ENCODE measurements at places on chromosomes 6 and 20.

GRCh38 chr6:15962449-15962764, 166.5 kb upstream of the MYLIP start:
- DNase-seq, result no peak

- DNase-seq, result no peak
Observed at GRCh38 chr20:53949319-53949839, 121.0 kb downstream of the BCAS1 start.

DNA sequence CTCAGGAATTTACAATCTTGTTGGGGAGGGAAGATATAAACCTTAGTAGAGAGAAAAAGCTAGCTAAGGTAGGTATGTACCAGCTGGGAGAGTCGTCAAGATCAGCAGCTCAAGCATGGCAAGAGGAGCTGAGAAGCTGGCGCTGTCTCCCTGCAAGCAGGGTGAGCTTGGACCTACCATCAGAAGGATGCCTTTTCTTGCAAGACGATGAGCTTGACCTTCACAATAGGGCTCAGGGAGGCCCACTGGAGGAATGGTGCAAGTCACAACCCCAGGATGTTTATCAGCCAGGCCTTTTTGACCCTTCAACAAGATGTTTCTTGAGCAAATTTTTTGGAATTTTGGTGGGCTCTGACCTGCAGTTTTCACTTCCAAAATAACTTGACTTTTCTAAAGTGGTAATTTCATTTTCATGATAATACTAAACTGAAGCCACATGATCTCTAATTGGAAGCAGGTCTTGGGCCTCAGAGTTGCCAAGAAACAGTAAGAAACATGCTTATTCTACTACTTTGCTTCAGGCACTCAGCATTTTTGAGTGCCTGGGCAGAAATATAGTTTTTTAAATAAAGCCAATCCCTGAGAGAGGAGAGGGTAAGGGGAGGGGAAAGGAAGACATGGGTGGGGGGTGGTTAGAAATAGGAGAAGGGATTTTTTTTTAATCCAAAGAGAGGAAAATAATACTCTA, 258.1 kb downstream of the CLIC5 start:
- DNase-seq, result no peak

- no peak for DNase-seq
Observed at GRCh38 chr6:115310156-115310555, 750.5 kb downstream of the FRK start.

DNA sequence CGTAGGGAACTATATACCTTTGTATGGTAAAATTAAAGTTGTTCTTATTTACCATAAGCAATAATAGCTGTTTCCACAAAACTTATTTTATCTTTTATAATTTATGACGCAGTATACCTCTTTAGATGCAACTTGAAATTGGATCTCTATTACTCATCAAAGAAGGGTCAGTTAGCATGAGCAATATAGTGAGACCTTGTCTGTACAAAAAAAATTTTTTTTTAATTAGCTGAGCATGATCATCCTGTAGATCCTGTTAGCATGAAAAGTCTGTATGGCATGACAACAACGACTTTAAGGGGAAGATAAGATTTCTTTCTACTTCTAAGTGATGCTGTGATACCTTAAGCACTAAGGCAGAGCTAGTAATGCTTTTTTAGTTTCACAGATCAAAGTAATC, 5.9 kb downstream of the ALDH5A1 start:
- DNase-seq, result no peak

DNA sequence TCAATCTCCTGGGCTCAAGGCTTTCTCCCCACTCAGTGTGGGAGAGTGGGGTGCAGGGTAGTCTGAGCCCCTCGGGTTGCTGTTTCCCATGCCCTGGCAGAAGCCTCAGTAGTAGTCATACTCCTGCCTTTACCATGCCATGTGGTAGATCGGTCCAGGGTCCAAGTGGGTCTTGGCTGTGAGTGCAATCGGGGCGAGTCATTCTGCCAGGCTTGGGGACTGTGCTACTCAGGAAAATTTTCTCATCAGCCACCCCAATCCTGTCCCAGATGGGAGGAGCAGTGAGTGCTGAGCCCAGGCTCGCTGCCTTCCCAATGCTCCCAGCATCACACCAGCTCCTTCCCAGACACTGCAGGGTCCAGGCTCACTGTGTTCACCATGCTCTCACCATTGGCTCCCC, 10.7 kb upstream of the RAET1L start:
- no peak for DNase-seq

- DNase-seq, result no peak
Observed at GRCh38 chr6:133945158-133945557, 7.9 kb upstream of the TBPL1 start.

GRCh38 chr20:23401051-23401450, 20.2 kb downstream of the NAPB start:
- no peak for DNase-seq

DNA sequence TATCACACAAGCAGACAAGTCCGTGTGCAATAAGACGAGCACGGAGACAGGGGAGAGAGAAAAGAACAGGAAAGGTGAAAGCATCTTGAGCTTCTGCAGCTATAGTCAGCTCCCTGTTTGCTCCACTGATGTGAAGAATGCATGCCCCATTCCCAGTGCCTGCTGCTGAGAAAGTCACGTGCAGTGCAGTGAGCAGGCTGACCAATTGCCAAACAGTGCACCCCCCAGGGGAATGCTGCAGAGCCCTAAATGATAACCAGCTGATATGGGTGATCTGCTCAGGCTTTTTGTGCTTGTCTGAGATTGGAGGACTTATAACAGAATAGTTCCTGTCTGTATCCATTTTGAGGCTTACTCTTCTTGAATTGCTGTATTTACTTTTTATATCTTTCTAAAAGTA, 121.5 kb downstream of the PACRG start:
- no peak for DNase-seq

GRCh38 chr6:136783495-136784270, 8.6 kb downstream of the MAP3K5 start:
- no peak for DNase-seq

GRCh38 chr20:46056027-46056833, 27.2 kb downstream of the SLC12A5 start:
- no peak for DNase-seq

DNA sequence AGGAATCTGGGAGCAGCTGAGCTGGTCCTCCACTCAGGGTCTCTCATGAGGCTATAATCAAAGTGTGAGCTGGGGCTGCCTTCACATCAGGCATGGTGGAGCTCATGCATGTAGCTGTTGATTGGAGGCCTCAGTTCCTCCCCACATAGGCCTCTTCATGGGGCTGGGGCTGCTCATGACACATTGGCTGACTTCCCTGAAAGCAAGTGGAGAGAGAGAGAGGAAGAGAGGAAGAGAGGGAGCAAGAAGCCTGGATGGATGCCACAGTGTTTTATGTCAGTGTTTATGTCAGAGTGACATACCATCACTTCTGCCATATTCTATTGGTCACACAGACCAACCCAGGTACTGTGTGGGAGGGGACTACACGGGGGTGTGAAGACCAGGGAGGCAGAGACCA, 43.8 kb downstream of the EYA2 start:
- DNase-seq, result no peak

GRCh38 chr6:70823651-70824050, 133.2 kb downstream of the B3GAT2 start:
- DNase-seq, result no peak

GRCh38 chr6:45074439-45074838, 253.7 kb upstream of the RUNX2 start:
- DNase-seq, result no peak

DNA sequence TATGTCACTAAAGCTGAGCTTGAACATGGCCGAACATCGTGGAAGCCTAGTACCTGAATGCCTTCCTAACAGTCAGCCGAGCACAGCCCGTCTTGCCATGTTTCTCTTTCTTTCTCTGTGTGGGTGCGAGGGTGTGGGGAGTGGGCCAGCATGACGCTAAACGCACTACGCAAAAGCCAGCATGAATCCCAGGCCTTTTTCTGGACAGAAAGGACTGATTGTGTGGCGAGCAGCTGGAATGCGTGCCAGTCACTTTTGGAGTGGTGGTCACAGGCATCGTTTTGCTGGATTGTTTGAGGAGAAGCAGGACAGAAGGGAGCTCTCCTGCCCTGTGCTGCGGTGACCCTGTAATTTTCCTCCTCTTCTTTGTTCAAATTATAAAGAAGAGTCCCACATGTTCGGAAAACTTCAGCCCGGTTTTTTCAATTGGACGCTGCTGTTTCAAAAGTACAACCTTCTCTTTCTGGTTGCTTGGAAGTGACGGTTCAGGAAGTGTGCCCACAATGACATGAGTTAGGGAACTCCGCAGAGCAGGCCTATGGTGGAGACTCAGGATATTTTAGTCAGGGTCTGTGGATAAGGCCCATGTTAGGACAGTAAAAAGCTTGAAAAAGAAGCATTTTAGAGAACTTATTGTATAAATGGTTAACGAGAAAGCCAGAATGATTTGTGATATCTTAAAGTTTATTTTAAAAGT, 54.3 kb downstream of the PDE7B start:
- no peak for DNase-seq

GRCh38 chr6:31659649-31660380, 763 bp downstream of the C6orf47 start:
- no peak for DNase-seq

DNA sequence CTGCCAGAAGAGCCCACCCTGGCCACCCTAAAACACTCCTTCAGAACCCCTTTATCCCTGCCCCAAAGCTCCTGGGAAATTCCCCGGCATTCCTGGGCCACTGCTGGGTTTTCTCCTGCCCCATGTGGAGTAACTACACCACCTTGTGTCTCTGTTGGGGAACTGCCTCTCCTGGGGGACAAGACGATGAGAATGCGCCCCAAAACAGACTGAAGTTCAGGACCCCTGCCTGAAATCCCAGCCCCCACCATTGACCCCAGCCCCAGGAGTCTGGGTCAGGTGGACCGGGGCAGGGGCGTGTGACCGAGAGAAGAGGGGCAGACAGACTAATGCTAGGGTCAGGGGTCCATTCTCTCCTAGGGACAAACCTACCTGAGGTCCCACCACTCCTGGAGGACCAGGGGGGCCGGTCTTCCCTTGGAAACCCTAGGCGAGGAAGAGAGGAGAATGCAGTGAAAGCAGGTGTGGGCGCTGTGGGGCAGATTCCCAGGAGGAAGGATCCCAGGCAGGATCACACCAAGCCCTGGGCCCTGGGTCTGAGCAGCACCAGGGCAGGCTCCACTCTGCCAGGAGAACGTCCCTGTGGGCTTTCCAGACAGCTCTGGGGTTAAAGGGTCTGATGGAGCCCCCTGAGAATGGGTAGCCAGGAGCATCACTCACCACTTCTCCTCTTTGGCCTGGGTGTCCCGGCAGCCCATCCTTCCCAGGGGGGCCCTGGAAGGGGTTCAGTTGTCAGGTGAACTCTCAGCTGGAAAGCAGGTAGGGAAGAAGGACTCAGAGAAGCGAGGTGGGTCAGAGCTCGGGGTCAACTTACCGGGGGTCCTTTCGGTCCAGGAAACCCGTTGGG, 19.4 kb downstream of the COL11A2 start:
- no peak for DNase-seq

DNA sequence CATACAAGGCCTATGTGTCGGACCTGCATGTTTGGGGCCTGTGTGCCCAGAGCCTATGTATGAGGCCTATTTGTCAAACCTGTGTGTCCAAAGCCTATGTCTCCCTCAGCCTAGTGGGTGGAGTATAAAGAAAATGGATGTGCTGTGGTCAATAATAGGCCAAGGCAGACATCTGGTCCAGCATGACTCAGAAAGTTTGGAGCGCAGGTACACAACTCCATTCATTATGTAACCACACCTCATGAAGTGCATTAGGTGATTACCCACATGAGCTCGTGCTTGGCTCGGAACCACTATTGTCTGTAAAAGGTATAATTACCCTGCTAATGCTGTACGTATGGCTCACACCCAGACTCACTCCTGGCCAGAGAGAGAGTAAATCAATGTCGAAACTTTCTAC, 302.4 kb upstream of the POU3F2 start:
- DNase-seq, result no peak

- no peak for DNase-seq
Observed at GRCh38 chr20:40628877-40629276, 60.2 kb downstream of the MAFB start.

DNA sequence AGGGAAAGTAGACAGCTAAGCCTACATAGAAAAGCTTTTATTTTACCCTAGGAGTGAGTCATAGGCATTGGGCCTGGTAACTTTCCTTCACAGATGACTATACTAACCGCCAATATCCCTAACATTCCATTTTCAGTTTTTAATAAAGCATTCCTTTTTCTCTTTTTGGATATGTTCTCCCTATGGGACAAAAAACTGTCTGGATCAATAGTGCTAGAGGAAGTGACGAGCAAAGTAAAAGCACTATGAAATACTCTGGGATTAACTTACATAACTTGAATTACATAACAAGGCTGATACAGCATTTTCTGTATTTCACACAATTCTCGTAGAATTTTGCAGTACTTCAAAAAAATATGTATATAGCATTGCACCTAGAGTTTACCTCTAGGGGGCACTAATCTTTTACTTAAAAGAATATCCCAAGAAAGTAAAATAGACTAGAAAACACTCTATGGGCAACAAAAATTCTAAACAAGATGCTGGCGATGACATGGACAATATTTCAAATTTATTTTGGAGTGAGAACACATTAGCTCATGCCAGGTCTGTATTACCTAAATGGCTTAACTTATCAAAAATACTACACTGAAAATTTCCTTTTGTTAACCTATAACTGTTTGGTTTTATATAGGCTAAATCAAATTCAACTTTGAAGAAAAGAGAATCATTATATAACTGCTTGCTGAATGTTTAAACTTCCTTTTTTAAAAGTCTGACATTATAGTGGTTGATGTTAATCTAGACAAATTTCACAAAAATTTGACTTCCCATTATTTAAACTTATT, 66.3 kb upstream of the DST start:
- no peak for DNase-seq

DNA sequence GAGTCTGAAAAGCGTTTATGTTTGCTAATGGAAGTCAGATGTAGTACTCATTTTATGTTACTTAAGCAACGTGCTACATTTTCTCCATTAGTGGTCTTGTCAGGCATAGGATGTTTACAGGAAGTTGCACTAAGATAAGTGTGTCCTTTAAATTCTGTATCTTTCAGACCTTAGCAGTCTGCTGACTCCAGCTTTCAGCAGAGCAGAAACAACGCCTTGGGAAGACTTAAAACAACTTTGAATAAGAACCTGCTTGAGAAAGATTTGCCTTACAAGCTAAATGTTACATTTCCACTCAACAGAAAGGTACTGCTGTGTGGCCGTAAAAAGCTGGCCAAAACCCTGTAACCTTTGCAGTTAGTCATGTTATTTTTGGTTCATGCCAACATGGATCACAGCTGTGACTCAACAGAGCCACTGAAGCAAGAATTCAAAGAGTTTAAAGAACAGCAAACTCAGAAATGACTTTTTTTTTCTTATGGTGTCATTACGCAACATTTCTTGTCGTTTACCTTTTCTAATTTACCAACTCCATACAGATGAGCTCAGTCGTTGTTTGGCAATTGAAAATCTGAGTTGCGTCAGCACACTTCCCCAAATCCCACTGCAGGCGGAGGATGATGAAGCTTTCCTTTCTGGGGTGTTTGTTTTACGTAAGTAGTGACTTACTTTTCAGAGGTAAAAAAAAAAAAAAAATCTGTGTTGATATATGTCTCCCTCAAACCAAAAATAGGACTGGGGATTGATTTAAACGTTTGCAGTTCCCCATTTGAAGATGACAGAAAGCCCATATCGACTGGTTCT, 27.9 kb upstream of the BMP6 start:
- no peak for DNase-seq
